ENCODE measurements at places on chromosomes 4 and X. TPM values are rescaled to one million over a fixed set of nuclear protein-coding genes. Genes with fewer than 3 reads are reported as not detected.

ABLIM2 gene
- 15.4 TPM for total RNA-seq

UBE2A gene
- 51.1 TPM for total RNA-seq

TRIM75 gene
- total RNA-seq = not detected

- no peak overlapping the region for H3K27ac ChIP-seq
- H3K4me3 ChIP-seq = no peak overlapping the region
- no peaks in the 10 kb centered on the region for H3K36me3 ChIP-seq
Observed at GRCh38 chrX:57156397-57157049, 19.3 kb upstream of the SPIN2A start.

DNA sequence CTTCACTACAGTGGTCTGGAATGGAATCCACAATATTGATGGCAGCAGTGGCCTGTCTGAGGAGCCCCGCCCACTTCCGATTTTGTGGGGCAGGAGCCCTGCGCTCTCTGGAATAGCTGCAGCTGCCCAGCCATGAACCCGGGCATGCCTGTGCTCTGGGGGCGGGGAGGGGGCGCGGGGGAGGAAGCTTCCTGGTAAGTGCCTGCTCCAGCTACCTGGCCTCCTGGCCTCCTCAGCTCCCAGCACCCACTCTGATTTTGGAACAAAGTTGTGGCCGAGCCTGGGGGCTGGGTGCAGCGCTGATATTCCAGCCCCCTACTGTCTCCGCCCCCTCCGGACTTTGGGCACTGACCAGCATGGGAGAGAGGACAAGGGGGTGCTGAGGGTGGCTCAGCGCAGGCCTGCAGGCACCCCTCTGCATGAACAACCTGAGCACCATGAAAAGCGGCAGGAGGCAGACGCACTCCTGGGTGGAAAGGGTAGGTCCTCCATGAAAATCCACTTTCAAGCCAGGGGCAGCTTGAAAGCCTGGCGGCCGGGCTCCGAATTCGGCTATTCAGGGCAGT is 972.7 kb upstream of the AGA start:
- H3K27ac ChIP-seq = no peak overlapping the region
- H3K4me1 ChIP-seq = no peaks in the 10 kb centered on the region
- no peaks in the 10 kb centered on the region for H3K27me3 ChIP-seq
- no peak overlapping the region for H3K4me3 ChIP-seq
- H3K36me3 ChIP-seq = no peaks in the 10 kb centered on the region
- peak; percentile 40 for DNase-seq

GRCh38 chr4:24192018-24192641 is 302.3 kb upstream of the PPARGC1A start:
- H3K27me3 ChIP-seq = no peaks in the 10 kb centered on the region
- no peak for DNase-seq
- no peaks in the 10 kb centered on the region for H3K36me3 ChIP-seq
- no peak overlapping the region for H3K27ac ChIP-seq

GRCh38 chr4:36325499-36325898 is 44.1 kb downstream of the DTHD1 start:
- H3K4me1 ChIP-seq = no peaks in the 10 kb centered on the region
- no peaks in the 10 kb centered on the region for H3K36me3 ChIP-seq
- H3K4me3 ChIP-seq = no peak overlapping the region
- no peak for DNase-seq
- peaks cover 1% of the 10 kb centered on the region for H3K27me3 ChIP-seq

All from aorta (tissue), 5 donors.